ENCODE measurements at places on chromosomes 1 and 21. TPM values are rescaled to one million over a fixed set of nuclear protein-coding genes. Genes with fewer than 3 reads are reported as not detected.

Gene PEX11B
- 42.7 TPM for total RNA-seq

Gene KCNJ10
- not detected for total RNA-seq

Gene CHTOP
- 148 TPM for total RNA-seq

Gene GJA4
- not detected for total RNA-seq

Gene AIRE
- total RNA-seq, result 0.10 TPM

Gene GPR52
- total RNA-seq, result 7.7 TPM

DNA sequence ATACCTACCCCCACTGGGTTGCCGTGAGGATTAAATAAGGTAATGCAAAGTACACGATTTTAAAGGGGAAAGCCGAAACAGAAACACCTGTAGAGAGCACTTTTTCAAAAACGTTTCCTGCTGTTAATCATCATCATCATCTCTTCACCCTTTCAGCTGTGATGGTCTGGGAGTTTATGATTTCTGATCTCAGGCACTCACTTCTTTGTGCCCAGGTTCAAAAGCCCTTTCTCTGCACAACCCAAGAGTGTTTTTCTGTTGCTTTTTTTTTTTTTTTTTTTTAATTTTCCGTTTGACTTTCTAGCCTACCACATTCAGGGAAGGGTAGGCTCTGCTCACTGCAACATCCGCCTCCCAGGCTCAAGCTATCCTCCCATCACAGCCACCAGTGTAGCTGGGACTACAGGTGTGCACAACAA is 936 bp upstream of the UBXN11 start:
- DNase-seq, result no peak

DNA sequence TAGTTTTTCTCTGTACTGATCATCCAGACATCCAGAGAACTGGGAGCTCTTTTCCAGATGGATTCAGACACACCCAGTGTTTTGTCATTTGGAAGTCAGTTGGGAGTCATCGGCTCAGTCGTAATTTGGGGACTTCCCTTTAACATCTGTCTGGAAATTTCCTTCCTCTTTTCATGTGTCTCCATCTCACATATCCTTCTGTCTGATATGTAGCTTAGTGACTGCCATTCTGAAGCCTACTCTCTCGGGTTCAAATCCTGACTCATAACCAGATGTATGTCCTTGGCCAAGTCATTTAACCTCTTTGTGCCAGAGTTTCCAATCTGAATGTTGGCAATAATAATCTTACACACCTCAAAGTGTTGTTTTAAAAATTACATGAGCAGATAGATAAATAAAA is 3.0 kb downstream of the MORC3 start:
- no peak for DNase-seq

GRCh38 chr1:163085904-163086268 is 16.7 kb downstream of the RGS4 start:
- no peak for DNase-seq

DNA sequence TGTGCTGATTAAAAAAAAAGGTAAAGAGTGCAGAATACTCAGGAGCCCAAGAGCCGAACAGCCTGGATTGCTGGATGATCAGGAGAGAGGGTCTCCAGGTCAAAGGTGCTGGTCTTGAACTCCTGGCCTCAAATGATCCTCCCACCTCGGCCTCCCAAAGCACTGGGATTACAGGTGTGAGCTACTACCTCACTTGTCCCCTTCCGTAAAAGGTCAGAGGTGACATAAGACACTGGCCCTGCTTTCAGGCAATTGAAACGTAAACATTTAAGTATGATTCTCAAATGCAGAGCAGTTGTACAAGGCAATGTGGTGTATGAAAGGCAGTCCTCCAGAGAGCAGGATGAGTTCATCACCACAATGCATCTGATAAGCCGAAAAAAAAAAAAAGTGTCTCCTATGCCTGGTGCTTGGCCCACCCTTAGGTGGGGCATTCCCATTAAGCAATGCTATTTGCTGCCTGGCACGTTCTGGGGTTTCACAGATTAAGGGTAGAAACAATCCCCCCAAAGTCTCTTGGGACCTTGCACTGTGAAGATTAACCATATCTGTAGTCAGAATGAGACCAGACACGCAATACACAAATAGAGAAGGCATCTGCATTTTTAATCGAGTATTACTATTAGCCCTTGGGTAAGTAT is 47.7 kb downstream of the PARP1 start:
- no peak for DNase-seq

DNA sequence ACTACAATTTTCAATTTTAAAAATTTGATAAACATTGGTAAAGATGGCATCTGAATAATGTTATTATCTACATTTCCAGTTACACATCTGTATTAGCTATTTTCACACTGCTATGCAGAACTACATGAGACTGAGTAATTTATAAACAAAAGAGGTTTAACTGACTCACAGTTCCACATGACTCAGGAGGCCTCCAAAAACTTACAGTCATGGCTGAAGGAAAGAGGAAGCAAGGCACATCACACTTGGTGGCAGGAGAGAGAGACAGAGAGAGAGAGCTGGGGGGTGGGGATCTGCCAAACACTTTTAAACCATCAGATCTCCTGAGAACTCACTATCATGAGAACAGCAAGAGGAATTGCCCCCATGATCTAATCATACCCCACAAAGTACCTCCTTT is 850.0 kb downstream of the LTN1 start:
- DNase-seq, result no peak

DNA sequence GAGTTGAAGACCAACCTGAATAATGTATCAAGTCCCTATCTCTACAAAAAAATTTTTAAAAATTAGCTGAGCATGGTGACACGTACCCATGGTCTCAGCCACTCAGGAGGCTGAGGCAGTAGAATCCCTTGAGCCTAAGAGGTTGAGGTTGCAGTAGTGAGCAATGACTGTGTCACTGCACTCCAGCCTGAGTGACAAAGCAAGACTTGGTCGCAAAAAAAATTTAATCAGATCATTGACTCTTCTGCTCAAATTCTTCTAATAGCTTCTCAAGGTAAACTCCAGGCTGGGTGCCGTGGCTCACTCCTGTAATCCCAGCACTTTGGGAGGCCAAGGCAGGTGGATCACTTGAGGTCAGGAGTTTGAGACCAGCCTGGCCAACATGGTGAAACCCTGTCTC is 85.9 kb upstream of the PUM1 start:
- no peak for DNase-seq

DNA sequence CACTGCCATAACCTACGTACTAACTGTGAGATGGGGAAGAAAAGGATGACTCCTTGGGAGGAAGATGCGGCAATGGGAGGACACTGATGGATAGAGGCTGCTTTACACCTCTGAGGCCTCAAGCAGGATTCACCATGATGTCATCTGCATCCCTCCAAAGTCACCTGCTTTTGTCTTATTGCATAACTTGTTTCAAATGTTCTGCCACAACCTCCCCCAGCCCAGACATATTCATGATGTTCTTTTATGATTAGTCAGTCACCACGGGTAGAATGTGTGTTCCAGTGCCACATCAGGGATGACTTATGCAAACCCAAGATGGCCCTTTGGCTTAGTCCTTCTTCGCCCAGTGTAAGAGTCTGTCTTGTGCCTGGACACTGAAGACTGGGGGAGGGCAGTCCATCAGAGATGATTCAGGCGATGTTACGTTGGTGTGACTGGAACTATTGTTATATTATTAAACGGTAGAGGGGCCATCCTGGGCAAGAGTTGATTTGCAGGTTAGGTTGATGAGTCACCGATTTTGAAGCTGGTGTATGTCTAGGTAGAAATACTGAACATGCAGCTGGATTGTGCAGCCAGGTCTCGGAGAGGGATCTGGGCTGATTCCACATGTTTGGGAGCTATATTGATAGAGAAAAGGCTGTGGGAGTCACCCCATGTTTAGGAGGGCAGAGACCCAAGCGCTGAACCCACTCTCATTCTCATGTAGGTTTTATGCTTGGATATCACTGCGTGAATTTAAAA is 32.6 kb downstream of the RYR2 start:
- DNase-seq, result no peak

DNA sequence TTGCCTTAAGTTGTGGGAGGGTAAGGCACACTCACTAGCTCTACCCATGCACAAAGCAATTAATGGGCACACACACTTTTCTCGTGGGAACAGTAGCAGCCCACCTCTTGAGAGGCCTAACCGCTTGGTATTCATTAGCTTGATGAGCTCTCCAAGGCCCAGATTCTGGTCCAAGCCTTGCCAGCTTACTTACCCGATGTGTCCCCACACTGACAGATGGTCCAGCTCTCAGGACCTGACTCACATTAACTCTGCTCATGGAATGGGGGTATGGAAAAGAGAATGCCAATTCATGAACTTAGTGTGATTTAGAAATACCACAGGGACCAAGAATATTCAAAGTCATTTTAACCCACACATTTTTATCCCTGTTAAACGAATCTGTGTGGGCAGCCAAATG is 106.8 kb upstream of the CACHD1 start:
- DNase-seq, result no peak

- no peak for DNase-seq
Observed at GRCh38 chr1:15799928-15800835, 7.3 kb downstream of the UQCRHL start.

DNA sequence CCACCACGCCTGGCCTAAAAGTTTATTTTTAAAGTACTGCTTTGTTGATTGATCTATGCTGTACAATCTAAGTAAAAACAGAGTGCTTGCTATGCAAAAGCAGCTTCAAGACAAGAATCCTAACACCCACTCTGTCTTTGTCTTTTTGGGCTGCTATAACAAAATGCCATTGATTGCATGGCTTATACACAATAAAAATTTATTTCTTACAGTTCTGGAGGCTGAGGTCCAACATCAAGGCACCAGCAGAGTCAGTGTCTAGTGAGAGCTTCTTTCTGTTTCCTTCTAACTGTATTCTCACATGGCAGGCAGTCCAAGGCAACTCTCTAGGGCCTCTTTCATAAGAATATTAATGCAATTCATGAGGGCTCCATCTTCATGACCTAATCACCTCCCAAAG is 63.6 kb upstream of the GJA5 start:
- no peak for DNase-seq

DNA sequence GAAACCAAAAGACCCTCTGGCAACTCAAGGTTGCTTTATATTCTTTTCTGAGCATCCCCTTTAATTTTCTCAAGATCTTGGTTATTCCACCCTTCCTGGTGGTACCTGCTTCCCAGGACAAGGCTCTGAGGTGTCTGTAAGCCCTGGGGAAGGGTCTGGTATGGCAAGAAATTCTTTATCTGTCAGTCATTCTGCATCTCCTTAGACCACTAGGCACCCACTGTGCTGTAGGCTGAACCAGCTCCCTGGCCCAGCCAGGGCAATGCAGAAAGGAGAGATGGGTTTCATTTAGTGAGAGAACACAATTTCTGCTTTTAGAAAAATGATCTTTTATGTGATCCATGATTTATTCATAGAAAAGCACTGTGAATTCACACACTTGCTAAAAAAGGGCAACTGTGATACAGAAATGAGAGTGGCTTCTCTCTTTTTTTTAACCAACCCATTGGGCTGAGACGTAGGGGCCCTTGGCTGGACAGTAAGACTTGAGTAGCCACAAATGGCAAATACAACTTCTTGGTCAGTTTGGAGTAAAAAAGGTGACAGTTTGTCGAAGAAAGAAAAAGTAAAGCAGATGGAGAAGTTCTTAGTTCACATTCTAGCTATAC is 4.1 kb downstream of the UROD start:
- DNase-seq, result no peak

GRCh38 chr1:47908258-47908657 is 88.9 kb downstream of the TRABD2B start:
- no peak for DNase-seq

DNA sequence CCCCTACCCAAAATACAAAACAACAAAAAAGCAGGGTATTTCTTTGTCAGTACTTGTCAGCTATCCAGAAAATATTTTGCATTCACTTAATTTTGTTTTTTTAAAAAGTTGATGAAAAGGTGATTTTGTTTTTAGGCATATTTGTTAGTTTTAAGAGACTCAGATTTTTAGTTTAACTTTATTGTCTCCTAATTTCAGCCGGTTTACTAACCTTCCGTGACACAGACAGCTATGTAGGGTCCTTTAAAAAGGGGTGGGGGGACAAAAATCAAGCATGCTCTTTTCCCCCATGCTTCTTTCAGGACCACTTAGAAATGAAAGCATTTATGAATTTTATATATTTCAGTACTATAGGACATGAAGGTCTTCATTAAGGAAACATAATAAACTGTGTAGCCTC is 1.6 kb downstream of the PBX1 start:
- no peak for DNase-seq

GRCh38 chr1:37732111-37732780 is 32.7 kb downstream of the EPHA10 start:
- DNase-seq, result no peak

- no peak for DNase-seq
Observed at GRCh38 chr1:222181191-222181590, 366.7 kb downstream of the HHIPL2 start.

DNA sequence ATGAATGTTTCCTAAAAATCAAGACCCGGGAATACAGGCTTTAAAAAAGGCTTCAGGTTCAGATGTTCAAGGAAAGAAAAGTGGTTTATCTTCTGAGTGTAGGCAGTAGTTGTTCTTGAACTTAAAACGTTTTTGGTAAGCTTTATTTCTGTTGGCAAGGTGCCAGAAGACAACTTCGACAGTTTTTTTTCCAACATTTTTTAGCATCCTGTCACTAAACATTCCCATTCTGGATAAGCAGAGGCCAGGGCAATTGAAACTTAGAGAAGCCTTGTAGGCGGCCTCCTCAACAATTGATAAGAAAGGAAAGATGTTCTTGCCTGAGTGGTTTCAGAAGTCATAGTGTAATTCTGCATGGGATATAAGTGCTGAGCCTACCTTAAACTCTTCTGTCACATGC is 66.7 kb downstream of the PATJ start:
- no peak for DNase-seq

DNA sequence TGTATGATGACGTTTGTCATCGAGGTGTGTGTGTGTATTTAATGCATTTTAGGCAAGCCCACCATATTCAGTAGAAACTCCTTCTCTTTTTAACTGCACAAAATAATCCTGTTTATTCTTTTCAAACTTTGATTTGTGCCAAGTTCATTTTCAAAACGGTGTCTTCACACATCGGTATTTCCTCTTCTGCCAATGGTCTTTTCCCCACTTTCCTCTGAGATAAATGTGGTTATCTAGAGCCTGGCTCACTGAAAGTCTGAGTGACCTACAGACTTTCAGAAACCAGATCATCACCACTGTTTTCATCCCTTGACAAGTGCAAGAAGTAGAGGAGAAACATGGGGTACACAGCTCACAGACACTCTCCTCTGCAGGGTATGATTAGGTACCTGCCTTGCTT is 69.4 kb downstream of the GPATCH2 start:
- no peak for DNase-seq

DNA sequence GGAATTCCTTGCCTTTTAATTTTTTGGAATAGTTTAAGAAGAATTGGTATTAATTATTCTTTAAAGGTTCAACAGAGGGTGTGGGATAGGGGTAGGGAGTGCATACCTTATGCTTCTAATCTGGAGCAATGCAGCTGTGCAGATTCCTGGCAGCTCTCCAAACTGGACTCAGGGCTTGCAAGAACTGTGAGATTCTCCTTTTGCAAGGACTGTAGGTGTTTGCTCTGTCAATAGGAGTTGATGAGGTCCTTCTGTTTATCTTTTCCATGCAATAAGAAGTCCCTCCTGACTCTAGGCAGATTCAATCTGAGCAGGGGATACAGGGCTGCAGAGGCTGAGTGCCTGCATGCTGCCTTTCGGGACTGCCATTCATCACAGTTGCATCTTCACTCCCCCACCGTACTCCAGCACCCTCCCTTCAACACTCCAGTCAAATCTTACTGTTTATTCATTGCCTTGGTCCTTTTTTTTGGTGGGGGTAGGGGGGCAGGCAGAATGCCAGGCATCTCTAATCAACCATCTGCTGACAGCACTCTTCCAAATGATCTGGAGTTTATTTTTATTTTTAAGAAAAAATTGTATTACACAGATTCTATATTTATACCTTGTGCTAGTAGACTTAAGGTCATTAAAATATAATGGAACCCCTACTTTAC is 122.3 kb downstream of the DISC1 start:
- DNase-seq, result no peak

All from activated B cell treated with CpG ODN at 0.5 μM for 24 hours (primary cell).